Activated CD8-positive, alpha-beta memory T cell treated with anti-CD3 and anti-CD28 coated beads, Interleukin-2, amount 10 ng/mL, durations not matched to agents 7 days and 5 days (primary cell): ENCODE measurements at places on chromosomes 13 and 19.

DNA sequence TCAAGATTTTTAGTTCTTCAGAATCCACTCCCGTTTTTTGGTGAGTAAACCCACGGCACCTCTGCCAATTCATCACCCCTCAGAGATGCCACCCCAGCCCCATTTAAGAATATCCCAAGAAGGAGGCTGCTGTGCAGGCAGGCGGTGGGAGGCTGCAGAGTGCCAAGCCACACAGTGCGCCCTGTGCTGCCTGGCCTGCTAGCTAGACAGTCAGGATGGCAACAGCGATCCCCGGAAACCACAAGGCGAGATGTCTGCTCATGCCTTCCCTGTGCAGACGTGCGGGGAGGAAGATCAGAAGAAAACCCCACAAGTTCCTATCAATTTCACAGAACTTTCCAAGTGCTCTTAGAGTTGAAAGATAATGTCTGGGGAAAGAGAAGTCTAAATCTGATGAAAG is 64.8 kb upstream of the GPR183 start:
- peak; percentile 67 for DNase-seq
- H3K4me3 ChIP-seq = peak overlapping the region; percentile 23
- H3K27me3 ChIP-seq = no peaks in the 10 kb centered on the region
- peak overlapping the region; percentile 73 for H3K27ac ChIP-seq
- H3K36me3 ChIP-seq = peaks cover 55% of the 10 kb centered on the region
- H3K4me1 ChIP-seq = peaks cover 80% of the 10 kb centered on the region

DNA sequence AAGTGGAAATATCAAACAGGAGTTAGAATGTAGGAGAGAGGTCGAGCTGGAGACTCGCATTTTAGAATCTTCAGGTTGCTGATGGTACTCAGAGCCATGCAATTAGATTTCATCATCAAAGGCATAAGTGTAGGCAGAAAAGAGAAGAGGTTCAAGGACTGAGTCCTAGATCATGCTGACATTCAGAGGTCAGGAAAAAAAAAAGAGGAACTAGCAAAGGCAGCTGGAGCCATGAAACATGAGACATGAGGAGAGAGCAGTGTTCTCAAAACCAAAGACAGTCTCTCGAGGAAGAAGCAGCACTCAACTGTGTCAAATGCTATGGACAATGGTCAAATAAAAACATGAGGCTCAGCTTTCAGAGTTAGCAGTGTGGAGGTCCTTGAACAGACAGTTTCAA is 12.4 kb upstream of the TPP2 start:
- no peak for DNase-seq
- no peak overlapping the region for H3K4me3 ChIP-seq
- peaks cover 8% of the 10 kb centered on the region for H3K27me3 ChIP-seq
- H3K36me3 ChIP-seq = no peaks in the 10 kb centered on the region

DNA sequence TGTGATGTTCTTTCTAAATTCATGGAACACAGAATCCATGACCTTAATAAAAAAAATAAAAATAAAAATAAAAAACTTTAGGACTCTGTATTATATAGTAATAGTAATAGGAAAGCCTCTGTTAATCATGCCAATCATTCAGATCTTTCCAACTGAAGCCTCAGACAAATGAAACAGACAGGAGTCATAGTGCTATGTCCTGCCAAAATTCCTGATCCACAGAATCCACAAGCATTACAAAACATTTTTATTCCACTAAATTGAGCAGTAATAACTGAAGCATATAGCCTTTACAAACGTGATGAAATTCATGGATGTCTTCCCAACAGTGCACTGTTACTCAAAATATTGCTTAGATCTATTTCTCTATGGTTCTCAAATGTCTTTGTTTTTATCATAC is 820.6 kb upstream of the PCDH9 start:
- no peak overlapping the region for H3K27ac ChIP-seq
- H3K4me3 ChIP-seq = no peak overlapping the region
- DNase-seq = no peak

- H3K4me1 ChIP-seq = no peaks in the 10 kb centered on the region
- H3K4me3 ChIP-seq = no peak overlapping the region
- H3K27ac ChIP-seq = no peak overlapping the region
- DNase-seq = no peak
Observed at GRCh38 chr19:21900401-21900800, 64.4 kb upstream of the ZNF43 start.

DNA sequence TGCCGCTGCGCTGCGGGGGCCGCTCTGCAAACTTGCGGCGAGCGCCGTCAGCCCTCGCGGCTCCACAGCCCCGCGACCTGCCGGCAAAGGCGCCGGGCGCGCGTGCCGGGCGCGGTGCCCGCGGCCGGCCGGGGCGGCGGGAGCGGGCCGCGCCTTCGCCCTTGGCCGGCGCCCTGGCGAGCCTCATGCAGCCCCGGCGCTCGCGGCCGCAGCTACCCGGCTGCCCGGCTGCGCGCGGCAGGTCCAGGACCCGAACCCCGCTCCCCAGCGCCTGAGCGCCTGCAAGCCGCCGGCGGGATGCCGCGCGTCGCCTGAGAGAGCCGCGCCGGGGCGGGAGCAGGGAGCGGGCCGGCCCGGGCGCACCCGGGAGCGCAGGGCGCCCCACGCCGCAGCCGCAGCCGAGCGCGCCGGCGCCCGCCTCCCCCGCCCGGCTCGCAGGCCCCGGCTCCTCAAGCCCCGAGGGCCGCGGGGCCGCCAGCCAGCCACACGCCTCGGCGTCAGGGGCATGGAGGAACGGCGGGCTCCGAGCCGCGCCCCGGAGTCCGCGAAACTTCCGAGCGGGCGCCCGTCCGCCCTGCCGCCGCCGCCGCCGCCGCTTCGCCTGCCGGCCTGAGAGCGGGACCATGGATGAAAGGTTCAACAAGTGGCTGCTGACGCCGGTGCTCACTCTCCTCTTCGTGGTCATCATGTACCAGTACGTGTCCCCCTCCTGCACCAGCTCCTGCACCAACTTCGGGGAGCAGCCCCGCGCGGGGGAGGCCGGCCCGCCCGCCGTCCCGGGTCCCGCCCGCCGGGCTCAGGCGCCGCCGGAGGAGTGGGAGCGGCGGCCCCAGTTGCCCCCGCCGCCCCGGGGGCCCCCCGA is 564 bp downstream of the HS6ST3 start:
- peaks cover 56% of the 10 kb centered on the region for H3K27me3 ChIP-seq
- peaks cover 5% of the 10 kb centered on the region for H3K4me1 ChIP-seq
- no peak overlapping the region for H3K4me3 ChIP-seq
- no peak for DNase-seq
- H3K36me3 ChIP-seq = no peaks in the 10 kb centered on the region
